ENCODE measurements at places on chromosomes 2 and 18.

DNA sequence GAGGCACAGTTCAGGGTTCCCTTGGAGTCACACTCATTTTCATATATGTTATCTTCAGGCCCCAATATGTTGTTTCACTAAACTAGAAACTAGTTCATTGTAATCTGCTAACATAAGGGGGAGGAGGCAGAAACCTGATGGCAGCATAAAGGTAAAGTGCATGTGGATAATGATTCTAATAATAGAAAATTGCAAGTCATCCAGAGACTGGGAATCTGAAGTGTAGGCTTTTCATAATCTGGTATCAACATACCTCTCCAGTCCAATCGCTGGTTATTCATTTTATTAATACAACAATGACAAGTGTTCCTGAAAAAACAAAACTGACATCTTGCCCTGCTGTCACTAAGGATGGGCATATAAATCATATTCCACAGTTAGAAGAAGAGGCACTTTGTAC is 326.3 kb upstream of the ZNF804A start:
- DNase-seq = no peak

DNA sequence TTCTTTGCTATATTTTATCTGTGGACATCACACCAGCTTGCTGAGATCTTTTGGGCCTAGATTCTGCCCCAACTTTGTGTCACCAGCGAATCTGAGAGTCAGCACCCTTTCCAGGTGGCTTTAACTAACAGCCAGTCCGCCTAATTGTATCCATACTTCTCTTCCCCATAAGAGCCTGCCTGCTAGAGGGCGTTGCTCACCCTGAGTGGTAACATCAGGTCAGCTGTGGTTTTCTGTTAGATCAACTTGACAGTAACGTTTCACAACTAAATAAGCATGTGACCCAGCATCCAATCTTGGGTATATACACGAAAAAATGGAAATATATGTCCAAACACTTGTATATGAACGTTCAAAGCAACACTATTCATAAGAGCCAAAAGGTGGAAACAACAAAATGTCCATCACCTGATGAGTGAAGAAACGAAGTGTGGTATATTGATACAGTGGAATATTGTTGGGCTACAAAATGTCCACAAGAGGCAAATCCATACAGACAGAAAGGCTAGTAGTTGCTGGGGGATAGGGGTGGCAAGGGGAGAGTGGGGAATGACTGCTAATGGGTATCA is 24.9 kb downstream of the EFHD1 start:
- no peak for DNase-seq

DNA sequence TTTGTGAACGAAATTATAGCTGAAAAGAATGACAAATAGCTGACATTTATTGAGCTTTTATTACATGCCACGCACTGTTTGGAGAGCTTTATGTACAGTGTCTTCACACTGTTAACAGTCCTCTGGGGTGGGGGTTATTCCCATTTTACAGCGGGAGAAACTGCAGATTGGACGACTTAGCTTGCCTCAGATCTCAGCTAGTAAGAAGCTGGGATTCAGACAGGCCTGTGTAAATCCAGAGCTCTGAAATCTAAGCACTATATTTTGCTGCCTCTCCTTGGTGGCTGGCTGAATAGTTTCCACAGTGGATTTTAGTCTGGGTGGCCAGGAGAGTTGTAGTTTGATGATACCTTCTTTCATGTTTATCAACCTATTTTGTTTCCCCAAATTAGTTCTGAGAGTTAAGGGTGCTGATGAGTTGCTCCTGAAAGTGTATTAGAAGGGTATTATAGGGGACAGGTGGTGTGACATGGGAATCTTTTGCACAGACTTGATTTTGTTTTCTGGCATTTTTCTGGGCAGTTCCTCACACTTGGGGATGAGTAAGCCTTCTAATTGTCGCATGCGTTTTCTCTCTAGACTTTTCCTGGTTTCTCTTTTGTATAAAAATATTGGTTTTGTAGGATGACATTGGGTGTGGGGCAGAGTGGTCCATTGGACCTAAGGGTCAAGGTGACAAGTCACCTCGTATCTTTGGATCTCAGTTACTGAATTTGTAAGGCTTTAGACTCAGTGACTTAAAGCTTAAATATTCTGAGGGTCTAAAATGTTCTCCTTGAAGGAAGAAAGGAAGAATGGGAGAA is 1.5 kb downstream of the ACSL3 start:
- no peak for DNase-seq

- no peak for DNase-seq
These were observed 1802.2 kb upstream of the PIK3C3 start for GRCh38 chr18:40152859-40153258.
